Upper lobe of left lung (tissue), 6 donors: ENCODE measurements at places on chromosomes 1 and 21.

- peak; percentile 70 for DNase-seq
Measured at GRCh38 chr21:45468051-45468970, 63.3 kb downstream of the COL18A1 start.

GRCh38 chr1:170857955-170858354 lies 77.4 kb upstream of the MROH9 start:
- no peak for DNase-seq

DNA sequence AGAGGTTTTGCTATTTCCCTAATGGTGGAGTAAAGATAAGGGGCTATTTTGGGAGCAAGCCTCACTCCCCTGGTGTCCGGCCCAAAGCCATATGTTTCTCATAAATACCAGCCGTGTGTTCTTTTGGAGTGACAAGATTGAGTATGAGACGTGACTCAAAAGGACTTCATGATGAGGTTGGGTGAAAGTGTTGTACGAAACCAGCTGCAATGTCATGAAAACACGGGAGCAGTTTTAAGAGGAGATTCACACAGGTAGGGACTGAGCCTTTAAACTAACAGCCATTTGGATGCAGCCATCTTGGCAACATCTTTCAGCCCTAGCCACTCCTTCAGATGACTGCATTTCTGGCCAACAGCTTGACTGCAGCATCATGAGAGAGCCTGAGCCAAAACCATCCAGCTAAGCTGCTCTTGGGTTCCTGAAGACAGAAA lies 532.3 kb upstream of the USP24 start:
- no peak for DNase-seq

DNA sequence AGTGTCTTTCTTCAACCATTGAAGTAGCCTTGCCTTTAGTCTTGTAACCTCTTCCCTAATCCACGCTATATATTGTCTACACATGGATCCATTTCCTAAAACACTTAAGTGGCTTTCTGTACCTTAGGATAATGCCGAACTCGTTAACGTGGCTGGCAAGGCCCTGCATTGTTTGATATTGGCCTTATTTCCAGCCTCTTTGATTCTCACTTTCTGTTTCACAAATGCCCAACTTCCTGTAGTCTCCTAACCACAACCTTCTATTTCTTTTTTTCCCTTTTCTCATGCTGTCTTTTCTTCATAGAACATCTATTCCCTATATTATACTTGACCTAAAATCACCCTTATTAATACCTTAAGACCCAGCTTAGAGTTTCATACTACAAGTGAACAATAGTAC lies 536.0 kb downstream of the LMO4 start:
- DNase-seq, result no peak

GRCh38 chr1:28644494-28644893 lies 1.6 kb upstream of the TAF12 start:
- no peak for DNase-seq

- no peak for DNase-seq
Measured at GRCh38 chr1:180964056-180964455, 51.4 kb downstream of the KIAA1614 start.

GRCh38 chr1:63408331-63408730 lies 40.9 kb downstream of the ALG6 start:
- no peak for DNase-seq
